Activated T-cell treated with anti-CD3 and anti-CD28 coated beads for 1 hour (primary cell): ENCODE measurements at places on chromosomes 11 and 22.

DNA sequence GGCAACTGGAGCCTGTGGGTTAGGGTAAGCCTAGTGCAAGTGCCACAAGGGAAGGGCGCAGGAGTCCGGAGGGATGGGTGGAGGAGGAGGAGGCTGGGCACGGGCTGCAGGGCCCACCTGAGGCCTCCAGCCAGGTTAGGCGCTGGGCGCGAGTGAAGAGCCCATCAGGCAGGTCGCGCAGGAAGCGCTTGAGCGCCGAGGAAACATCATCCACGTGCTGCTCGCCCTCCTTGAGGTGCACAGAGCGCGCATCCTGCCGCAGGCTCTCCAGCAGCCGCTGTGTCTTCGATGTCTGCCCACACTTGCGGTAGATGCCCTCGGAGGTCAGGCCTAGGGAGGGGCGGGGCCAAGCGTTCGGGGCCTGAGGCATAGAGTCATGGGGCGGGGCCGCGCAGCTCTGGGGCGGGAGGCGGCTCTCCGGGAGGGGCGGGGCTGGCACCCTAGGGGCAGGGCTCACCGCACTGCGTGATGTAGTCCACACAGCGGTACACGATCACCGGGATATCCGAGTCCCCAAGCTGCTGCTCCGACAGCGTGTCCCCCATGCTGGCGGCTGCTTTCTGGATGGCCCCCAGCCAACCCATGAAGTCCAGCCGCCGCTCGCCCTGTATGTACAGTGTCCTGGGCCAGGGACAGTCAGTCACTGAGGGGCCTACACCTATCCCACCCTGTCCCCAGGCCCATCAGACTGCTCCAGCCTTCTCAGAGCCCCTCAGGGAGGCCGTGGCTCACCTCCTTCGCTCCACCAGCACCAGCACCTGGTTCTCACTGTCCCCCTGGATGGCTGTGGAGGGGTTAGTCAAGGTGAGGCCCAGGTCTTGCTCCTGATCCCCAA is 22.9 kb upstream of the PDE2A start:
- no peak for DNase-seq

DNA sequence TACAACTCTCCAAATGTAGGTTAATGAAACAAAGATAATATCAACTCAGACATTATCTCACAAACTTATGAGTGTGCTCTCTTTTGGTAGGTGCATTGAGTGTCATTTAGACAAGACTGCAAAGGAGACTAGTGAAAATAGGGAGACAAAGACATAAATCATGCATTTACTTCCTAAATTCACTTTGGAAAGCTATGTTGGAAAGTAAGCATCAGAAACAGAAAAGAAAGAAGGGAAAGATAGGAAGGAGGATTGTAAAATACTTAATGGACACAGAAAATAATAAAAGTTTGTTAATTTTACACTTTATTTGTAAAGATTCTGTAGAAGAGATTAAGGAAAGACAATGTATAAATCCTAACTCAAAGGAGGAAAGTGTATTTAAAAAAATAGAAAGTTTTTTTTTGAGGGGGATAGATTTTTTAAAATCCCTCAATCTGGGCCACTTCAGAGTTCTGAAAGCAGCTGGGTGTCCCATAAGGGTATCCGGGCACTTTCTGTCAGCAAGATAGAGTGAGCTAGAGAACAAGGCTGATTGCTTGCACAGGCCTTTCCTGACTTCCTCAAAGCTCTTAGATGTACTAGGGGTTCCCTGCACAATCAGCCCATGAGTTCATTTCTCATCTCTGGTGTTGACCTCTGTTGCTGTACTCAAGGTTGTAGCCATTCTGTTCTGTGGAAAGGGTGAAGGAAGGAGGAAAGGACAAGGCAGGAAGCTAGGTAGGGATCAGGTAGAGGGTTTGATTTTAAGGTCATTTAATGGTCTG is 22.4 kb upstream of the RDX start:
- DNase-seq = no peak

DNA sequence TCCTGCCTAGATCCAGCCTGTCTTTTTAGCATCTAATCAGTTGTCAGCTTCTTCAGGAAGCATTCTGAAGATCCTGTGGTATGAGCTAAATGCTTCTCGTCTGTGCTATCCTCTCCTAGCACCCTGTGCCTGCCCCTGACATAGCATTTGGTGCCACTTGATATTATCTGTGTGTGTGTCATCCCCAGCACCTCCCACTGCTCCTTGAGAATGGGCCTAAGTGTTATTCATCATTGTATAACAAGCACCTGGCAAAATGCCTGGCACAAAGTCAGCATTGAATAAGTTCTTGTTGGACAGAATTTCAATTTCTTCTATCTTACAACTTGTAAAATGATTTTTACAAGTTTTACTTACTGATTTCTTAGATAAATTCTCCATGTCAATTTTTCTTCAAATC is 28.1 kb upstream of the OLFML1 start:
- no peak for DNase-seq

GRCh38 chr22:25370322-25370721 is 150.9 kb downstream of the CRYBB2 start:
- no peak for DNase-seq

- DNase-seq = no peak
Measured at GRCh38 chr11:127027789-127028188, 27.2 kb upstream of the KIRREL3 start.

DNA sequence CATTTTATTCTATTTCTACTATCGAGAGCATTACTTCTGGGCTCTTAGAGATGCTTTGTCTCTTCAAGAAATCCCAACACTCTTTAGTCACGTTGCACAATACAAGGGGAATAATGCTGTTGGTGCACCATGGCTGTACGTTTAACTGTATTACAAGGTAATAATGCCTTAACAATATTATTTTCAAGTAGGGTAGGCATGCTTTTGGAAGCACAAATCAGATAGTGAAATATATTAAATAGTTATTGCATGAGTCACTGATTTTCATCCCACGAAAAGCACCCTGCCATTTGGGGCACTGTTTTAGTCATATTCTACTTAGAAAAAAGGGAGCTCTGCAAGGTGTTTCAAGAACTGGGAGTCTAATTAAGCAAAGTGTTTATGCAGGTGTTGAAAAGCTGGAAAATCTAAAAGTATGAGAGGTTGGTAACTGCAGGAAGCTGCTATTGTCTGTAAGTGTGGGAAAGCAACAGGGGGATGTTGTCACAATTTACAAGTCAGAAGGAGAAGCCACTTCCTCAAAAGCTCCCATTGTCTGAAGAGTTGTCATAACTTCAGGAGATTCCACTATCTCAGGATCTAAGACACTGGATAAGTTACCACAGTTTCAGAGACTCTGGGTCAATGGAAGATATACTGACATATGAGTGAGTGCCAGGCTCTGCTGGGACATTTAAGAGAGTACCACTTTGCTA is 218.2 kb downstream of the JRKL start:
- DNase-seq = no peak

DNA sequence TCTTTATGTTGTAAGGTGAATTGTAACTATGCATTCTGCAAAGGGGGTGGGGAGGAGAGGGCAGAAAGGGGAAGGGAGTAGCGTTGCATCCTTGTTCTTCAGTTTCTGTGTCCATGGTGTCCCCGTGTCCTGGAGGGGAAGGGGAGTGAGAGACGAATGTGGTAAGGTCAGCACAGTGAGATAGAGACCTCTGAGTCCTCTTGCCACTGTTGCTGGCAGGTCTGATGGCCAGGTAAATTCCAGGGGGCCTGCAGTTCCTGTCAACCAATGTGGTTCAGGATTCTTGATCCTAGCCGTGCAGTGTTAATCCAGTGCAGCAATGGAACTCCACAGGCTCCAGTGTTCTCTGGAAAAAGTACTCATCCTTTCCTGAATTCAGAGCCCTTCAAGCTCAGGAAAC is 14.6 kb upstream of the ADSL start:
- no peak for DNase-seq

DNA sequence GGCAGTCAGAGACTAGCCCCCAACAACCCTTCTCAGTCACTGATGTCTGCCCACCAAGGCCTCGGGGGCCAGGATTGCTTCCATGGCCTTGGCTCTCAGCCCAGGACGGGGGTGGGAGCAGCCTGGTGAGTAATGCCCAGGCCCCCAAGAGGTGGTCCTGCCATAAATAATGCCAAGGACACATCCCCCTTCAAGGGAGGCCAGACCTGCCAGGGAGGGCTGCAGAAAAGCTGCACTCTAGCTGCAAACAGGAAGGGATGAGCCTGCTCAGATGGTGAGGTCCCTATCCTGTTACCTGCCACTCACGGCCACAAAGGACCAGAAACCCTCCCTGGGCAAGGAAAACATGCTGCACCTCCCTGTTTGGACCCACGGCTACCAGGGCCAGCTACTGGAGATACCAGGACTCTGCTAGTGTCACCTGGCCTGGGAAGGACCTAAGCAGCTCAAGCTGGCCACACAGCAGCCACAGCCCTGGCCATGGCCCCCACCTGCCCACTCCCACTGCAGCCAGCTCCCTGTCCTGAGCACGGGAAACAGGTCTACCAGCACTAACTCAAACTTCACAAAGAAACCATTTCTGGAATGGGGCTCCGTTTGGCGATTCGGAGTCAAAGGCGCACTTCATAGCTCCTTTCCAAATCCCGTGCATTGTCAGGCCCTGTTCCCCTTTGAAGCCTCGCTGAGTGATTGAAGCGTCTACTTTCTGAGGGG is 12.1 kb downstream of the GNB1L start:
- no peak for DNase-seq

GRCh38 chr22:42955087-42955635 is 59.8 kb downstream of the PACSIN2 start:
- no peak for DNase-seq

- no peak for DNase-seq
Measured at GRCh38 chr11:8713760-8714454, 31.3 kb downstream of the RPL27A start.

DNA sequence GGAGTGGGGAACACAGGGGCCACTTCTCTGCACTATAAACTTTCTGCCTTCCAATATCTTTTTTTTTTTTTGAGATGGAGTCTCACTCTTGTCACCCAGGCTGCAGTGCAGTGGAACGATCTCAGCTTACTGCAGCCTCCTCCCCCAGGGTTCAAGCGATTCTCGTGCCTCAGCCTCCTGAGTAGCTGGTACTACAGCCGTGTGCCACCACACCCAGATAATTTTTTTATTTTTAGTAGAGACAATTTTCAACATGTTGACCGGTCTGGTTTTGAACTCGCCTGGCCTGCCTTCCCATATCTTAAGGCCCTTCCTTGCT is 1.7 kb downstream of the SLC3A2 start:
- DNase-seq = no peak

- DNase-seq = no peak
Measured at GRCh38 chr22:23862103-23862502, 4.4 kb downstream of the SLC2A11 start.

DNA sequence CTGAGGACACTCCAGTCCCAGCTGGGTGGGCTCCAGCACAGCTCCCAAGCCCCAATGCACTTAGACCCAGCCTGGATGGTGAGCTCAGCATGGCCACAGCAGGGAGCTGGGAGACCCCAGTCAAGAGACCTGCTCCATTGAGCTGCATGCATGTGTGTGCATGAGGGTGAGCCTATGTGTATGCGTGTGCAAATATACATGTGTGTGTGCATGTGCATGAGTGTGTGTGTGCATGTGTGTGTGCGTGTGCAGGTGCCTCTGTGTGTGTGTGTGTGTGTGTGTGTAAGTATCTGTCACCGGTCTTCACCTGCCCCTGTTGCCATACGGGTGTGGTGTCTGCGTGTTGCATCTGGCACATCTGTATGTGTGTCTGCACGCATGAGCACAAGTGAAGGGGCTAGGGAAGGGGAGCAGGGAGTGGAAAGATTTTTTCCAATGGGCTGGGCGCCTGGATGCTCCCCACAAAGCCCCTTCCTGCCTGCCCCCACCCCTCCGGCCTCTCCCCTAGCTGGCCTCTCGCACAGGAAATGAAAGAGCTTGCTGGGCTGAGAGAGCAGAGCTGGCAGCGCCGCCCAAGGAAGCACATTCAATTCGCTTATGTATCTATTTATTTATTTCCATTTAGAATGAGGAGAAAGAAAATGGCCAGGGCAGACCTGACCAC is 4.1 kb downstream of the TSPAN32 start:
- no peak for DNase-seq

- DNase-seq = no peak
Measured at GRCh38 chr11:65291613-65292012, 23.1 kb upstream of the CDC42EP2 start.

DNA sequence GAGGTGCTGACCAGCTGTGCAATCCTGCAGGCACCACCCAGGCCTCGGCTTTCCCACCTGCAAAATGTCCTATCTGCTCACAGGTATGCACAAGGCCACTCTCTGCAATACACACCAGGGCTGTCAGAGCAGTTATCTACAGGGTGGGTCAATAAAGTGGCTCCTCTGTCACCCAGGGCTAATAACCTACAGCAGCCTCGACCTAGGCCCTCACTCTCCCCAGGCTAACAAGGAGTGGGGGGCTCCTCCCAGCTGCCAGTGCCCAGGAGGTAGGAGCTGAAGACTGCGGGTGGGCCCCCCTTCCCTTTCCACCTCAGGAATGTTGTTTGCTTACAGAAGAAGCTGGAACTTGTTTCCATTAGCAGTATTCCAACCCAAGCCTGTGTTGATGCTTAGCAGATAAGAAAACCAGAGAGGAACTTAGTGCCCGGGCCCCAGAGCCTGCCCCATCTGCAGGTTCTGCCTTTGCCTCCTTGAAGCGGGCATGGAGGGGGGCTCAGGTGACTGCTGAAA is 26.8 kb downstream of the MYH9 start:
- DNase-seq = no peak

GRCh38 chr22:42814215-42814614 is 42.9 kb downstream of the ARFGAP3 start:
- DNase-seq = no peak

- no peak for DNase-seq
Measured at GRCh38 chr11:18844753-18845367, 53.3 kb upstream of the PTPN5 start.

DNA sequence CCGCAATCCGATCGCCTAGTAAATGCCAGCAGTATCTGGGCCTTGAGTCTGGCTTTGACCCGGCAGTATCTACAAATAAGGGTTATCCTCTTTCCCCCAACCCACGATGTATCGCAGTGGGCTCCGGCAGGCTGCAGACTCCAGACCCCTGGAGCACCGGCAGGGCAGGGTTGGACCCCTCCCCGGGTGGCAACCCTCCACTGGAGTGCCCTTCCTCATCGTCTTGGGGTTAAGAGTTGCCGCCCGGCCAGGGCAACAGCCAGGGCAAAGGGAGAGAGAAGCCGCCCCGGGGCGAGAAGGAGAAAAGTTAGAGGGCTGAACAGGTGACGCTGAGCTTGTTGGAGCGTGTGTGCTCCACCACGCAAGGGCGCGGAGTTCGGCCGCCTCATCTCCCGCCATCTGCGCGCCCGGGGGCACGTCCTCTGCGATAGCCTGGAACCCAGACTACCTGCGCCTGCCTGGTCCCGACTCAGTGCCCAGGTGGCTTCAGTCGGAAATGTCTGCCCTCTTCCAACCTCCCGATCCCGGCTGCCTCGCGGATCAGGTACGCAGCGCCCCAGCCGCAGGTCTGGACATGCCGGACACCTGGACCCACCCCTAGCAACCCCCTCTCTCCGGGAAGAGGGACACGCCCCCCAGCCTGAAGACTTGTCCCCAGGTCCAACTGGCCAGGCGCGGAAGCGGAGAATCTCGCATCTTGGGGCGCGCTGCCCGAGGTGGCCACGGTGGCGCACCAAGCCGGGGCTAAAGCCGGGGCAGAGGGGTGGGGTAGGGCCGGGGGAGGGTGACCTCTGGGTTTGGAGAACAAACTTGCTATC is 1.2 kb downstream of the DSCAML1 start:
- DNase-seq = no peak

GRCh38 chr11:75269367-75269660 is 28.7 kb downstream of the TPBGL start:
- no peak for DNase-seq
